ENCODE measurements at places on chromosomes 5 and 9.
A peak's percentile ranks its signal among the peaks of the same experiment; 100 is the strongest.

DNA sequence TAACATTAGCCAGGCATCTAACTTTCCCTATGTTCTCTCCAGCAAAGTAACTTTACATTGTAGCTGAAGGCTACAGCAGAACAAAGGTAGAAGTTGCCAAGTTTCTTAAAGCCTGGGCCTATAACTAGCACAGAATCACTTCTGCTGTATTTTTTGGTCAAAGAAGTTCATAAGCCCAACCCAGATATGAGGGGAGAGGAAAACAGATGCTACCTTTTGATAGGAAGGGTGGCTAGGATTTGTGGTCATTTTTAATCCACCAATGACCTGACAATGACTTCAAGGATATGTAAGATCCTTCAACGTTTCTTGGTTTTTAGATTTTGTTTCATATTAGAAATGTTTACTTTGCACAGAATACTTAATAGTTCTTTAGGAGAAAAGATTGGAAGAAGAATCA, 64.2 kb upstream of the RANBP3L start:
- no peak for DNase-seq

GRCh38 chr5:98065261-98065909, 708.1 kb upstream of the RGMB start:
- no peak for DNase-seq

DNA sequence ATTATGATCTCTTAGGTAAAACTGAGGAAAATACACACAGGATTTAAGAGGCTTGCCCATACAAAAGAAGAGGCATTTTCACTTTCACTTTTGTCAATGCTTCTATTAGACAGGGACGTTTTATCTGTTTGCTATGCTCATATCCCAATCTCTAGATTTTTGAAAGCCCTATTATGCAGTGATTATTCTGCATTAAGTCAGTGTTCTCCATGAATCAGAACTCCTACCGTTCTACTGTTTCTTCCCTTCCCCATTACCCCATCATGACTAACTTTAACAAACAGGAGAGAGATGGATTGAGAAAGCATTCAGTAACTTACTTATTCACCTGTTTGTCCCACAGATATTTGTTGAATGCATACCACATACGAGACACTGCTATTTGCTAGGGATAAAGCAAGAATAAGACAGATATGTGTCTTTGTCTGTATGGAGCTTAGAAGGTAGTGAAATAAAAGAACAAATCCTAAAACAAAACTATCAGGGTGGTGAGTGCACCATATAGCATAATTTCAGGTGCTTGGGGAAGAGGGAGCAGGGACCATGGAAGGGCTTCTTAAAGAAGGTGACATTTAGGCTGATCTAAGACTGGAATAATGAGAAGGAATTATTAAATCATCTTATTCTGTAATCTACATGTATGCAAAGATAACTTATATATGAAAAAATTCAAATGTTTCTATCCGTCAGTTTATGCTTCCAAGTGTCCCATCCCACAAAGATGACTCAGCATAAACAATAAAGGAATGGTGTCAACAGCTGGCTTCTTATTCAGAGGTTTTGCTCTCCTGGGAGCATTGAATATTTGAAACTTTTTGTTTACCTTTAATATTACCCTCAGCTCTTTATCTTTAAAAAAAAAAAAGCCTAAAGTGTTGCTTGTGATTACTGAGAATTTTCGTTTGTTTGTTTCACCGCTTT, 328.1 kb downstream of the HINT1 start:
- peak; percentile 1 for DNase-seq

GRCh38 chr5:129541648-129542251, 81.7 kb downstream of the ADAMTS19 start:
- peak; percentile 1 for DNase-seq

GRCh38 chr9:93011114-93011513, 47.4 kb upstream of the SUSD3 start:
- no peak for DNase-seq

DNA sequence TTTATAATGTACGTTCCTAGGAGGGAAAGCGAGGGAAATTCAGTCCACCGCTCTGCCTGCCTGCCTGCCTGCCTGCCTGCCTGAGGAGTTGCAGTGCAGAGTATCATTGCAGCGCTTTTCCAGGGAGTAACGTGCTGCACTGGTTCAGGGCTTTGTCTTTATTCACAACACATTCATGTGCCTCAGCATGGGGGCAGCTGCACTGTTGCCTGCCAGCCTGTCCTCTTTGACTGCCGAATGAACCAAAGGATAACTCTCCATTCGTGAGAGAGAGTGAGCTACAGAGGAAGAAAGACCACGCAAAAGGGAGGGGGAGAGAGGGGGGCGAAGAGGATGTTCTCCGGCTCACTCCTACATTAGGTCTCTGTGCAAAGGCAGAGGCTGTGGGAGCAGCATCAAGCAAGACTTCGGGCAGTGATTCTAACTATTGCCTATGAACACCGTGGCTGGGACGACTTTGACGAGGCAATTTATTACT, 791.2 kb downstream of the MAT2B start:
- DNase-seq = no peak

GRCh38 chr5:38598296-38598993, 42.0 kb upstream of the LIFR start:
- no peak for DNase-seq

GRCh38 chr5:88140396-88140855, 128.2 kb downstream of the TMEM161B start:
- DNase-seq = no peak

DNA sequence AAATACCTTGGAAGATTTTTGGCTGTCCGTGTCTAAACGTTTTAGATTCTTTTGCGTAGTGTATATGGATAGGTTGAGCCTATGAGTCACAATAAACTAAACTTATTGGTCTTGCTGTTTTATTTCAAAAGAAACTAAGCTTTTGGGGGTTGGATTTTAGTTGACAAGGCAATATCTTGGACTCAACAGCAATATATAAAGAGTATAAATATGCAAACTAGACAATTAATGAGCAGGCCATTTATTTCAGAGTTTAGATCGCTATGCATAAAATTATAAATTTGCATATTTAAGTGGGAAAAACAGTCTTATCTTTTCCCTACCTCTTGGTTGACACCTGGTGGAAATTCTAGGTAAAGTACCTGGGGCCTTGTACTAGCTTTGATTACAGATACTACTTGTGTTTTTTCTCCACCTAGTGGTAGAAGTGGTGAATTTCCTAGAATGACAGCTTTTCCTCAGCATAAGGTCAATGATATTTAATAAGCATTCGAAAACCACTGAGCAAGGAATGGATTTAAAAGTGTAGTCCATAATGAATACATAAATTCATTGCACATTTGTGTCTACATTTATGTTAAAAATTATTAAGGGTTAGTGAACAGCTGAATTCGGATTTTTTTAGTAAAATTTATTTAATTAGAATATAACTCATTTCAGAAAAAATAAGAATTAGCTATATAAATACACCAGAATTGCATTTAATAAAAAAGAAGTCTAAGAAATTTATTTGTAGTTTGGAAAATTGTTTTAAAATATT, 1.7 kb upstream of the ARRDC3 start:
- peak; percentile 86 for DNase-seq

DNA sequence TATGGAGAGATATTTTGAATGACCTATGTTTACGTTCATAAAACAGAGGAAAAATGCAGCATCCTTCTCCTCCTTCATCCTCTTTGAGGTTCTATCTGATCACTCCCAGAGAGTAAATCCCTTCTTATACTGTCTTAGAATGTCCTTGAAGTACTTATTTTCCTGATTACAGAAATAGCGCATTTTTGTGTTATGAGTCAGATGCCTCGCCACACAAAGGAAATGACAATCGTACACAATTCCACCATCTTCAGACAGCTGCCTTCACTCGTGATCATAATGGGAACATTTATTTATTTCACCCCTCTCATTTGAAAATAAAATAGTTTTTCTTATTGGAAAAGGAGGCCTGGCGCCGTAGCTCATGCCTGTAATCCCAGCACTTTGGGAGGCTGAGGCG, 2.4 kb upstream of the GLT6D1 start:
- DNase-seq = peak; percentile 21

GRCh38 chr5:31107091-31107518, 86.4 kb upstream of the CDH6 start:
- peak; percentile 60 for DNase-seq
